Cardiac ventricle fibroblast (primary cell): ENCODE measurements at places on chromosomes 3 and 15. TPM values are rescaled to one million over a fixed set of nuclear protein-coding genes. Genes with fewer than 3 reads are reported as not detected.

MYO5A gene
- 13.8 and 15.8 TPM in 2 replicates for total RNA-seq

TPRA1 gene
- 36.8 and 43.2 TPM in 2 replicates for total RNA-seq

GASK1A gene
- total RNA-seq, result 0.15 and 0.75 TPM in 2 replicates

FXR1 gene
- total RNA-seq, result 100 and 102 TPM in 2 replicates

CCR9 gene
- total RNA-seq, result not detected in 2 replicates

ARGFX gene
- not detected in 2 replicates for total RNA-seq

AHSG gene
- total RNA-seq, result not detected in 2 replicates

ATR gene
- 16.8 and 17.8 TPM in 2 replicates for total RNA-seq

AQR gene
- 10.3 and 12.0 TPM in 2 replicates for total RNA-seq

AQP9 gene
- total RNA-seq, result not detected in 2 replicates

PLA1A gene
- not detected in 2 replicates for total RNA-seq

NTRK3 gene
- 1.6 and 2.0 TPM in 2 replicates for total RNA-seq

ARHGEF3 gene
- total RNA-seq, result 11.1 and 12.2 TPM in 2 replicates

TRAT1 gene
- total RNA-seq, result not detected in 2 replicates

GP9 gene
- total RNA-seq, result not detected in 2 replicates

CKMT1A gene
- 0.06 TPM in 1 of 2 replicates, not detected in the other for total RNA-seq

BCL2A1 gene
- not detected in 2 replicates for total RNA-seq
